ENCODE measurements at places on chromosomes 2 and 18.

GRCh38 chr2:186590759-186591505 is 1.1 kb downstream of the ITGAV start:
- DNase-seq: no peak

DNA sequence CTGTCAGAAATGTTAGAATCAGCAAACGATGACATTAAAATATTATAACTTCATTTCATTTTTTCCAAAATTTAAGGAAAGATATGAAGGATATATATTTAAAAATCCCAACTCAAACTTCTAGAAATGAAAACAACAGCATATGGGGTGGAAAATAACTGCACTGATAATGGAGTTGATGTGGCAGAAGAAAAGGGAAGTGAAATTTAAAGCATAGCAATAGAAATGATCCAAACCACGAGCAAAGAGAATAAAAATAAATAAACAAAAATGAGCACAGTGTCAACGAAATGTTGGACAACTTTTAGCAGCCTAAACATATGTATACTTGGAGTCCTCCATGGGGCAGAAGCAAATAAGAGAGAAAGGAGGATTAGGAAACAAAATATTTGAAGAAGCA is 280.2 kb downstream of the KCNJ3 start:
- DNase-seq: no peak

- DNase-seq: no peak
Observed at GRCh38 chr2:85987266-85988174, 98.7 kb upstream of the ST3GAL5 start.

DNA sequence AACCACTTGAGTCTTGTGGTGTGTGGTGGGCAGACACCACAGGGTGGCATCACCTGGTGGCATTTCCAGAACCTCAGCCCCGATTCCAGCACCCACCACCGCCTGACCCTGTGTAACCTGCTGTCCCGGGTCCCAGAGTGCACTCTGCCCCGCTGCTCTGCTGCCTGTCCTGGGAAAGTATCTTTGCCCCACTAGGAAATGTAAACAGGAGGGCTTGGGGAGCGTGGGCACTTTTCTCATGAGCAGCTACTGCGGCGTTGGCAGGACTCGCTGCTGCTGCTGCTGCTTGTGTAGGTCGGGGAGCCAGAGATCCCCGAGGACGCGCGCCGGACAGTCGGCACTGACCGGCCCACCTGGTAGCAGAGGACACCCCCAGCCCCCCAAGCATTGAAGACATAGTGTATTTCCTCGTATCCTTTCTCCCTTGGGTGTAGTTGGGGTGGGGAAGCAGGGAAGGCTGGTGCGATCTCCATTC is 13.4 kb downstream of the DTYMK start:
- no peak for DNase-seq

DNA sequence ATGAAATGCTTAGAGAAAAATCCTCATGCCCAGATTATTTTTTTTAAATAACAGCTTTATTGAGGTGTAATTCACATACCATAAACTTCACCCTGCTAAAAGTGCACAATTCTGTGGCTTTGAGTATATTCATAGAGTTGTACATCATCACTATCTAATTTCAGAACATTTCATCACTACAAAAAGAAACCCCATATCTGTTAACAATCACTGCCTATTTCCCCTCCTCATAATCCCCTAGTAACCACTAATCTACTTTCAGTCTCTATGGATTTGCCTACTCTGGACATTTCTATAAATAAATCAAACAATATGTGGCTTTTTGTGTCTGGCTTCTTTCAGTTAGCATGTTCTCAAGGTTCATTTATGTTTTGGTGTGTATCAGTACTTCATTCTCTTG is 51.4 kb downstream of the OSBPL1A start:
- no peak for DNase-seq

- no peak for DNase-seq
Observed at GRCh38 chr2:70304498-70304897, 2.6 kb upstream of the FAM136A start.

DNA sequence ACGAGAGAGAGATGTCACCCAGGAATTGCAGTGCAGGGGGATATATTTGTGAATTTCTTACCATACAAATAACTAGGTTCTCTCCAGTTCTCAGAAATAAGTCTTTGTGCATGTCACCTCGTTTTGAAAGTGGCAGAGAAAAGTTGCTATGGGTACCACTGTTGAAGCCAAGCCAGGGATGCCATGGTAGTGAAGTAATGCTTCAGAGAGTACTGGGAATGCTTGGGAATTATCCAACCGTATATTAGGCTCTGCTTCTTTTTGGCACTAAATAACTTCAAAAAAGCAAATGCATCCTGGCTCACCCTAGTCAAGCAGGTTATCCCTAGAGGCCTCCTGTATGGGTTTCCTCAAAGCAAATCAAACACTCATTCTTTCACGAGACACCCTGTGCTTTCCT is 50.7 kb upstream of the DDX18 start:
- no peak for DNase-seq

- no peak for DNase-seq
Observed at GRCh38 chr2:214481204-214481603, 70.3 kb downstream of the VWC2L start.

GRCh38 chr2:96895746-96896651 is 26.1 kb upstream of the SEMA4C start:
- DNase-seq: no peak

DNA sequence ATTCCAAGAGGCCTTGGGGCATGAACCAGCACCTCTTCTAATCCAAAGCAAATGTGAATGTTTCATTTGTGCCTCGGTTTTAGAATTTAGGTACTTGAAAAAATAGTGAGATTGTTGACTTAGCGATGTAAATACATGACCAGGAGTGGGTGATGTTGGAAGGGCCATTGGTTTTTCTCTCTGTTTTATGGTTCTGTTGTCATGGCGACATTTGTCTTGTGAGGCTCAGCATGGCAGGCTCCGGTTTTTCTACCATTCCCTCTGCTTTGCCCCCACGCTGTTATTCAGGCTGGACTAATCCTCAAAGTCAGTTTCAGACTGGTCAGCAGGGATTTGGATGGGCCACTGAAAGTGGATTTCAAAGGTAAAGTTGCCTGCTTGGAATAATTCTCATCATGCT is 255.4 kb downstream of the ALPK2 start:
- no peak for DNase-seq

- DNase-seq: no peak
Observed at GRCh38 chr2:143481733-143482132, 352.5 kb downstream of the ARHGAP15 start.

DNA sequence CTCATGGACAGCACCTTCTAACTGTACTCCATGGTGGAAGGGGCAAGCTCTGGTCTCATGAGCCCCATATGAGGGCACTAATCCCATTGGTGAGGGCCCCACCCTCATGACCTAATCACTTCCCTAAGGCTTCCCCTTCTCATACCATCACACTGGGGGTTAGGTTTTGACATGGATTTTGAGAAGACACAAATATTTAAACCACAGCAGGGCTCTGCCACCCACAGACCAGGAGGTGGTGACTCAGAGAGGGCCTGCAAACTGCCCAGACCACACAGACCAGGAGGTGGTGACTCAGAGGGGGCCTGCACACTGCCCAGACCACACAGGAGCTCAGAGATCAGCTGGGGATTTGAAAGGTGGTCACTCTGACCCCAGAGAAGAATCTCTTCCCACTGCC is 222.0 kb downstream of the KLHL29 start:
- DNase-seq: no peak

- DNase-seq: no peak
Observed at GRCh38 chr2:28645553-28645952, 106.1 kb upstream of the PPP1CB start.

GRCh38 chr2:213261715-213262114 is 22.5 kb upstream of the SPAG16 start:
- no peak for DNase-seq

DNA sequence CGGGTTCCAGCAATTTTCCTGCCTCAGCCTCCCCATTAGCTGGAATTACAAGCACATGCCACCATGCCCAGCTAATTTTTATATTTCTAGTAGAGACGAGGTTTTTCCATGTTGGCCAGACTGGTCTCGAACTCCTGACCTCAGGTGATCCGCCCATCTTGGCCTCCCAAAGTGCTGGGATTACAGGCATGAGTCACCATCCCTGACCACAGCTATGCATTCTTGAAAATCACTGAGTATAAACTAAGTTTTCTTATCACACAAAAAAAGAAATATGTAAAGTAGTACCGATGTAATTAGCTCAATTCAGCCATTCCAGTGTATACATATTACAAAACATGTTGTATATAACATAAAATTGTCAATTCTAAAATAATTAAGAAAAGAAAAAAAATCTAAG is 232.7 kb downstream of the MBD2 start:
- no peak for DNase-seq

- peak; percentile 6 for DNase-seq
Observed at GRCh38 chr18:9135912-9136314, 668 bp upstream of the ANKRD12 start.

GRCh38 chr2:150847578-150847977 is 360.1 kb upstream of the RND3 start:
- DNase-seq: no peak

- DNase-seq: no peak
Observed at GRCh38 chr2:8249141-8249540, 432.7 kb upstream of the ID2 start.

GRCh38 chr2:172693037-172693436 is 42.6 kb upstream of the RAPGEF4 start:
- DNase-seq: peak; percentile 93

DNA sequence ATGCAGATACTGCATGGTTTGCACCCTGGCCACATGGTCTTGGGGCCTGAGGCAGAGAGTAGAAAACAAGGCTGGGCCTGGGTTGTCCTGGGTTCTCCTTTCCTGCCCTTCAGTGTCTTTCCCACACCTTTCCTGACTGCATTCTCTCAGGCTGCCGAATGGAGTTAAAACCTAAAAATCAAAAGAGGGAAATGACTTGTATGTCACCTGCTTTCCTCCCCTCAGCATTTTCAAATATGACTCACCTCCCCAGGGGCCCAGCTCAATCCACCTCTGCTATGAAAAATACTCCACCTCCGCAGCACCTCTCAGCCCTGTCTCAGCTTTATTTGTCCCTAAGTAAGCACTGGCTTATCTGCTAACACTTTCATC is 457.8 kb upstream of the MEX3C start:
- no peak for DNase-seq

GRCh38 chr2:11933854-11934253 is 187.4 kb downstream of the LPIN1 start:
- DNase-seq: no peak

- DNase-seq: no peak
Observed at GRCh38 chr2:235634435-235635158, 140.8 kb downstream of the AGAP1 start.

DNA sequence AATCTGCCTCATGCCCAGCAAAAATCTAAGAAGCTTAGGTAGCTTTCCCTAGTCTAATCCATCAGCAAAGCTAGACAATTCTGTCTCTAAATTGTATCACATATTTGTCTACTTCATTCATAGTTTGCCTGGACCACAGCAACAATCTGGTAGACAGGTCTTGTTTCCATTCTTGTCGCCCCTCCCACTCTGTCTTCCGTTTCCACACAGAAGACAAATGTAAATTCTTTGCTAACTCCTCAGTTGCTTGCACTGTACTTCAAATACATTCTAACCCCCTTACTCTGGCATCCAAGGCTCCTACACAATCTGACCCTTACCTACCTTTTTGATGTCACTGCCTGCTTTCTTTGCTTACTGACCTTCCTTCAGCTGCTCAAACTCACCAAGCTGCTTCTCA is 40.1 kb downstream of the THUMPD2 start:
- DNase-seq: no peak

- no peak for DNase-seq
Observed at GRCh38 chr2:169185711-169186110, 116.3 kb downstream of the DHRS9 start.

- no peak for DNase-seq
Observed at GRCh38 chr2:137151731-137152130, 386.4 kb downstream of the THSD7B start.

DNA sequence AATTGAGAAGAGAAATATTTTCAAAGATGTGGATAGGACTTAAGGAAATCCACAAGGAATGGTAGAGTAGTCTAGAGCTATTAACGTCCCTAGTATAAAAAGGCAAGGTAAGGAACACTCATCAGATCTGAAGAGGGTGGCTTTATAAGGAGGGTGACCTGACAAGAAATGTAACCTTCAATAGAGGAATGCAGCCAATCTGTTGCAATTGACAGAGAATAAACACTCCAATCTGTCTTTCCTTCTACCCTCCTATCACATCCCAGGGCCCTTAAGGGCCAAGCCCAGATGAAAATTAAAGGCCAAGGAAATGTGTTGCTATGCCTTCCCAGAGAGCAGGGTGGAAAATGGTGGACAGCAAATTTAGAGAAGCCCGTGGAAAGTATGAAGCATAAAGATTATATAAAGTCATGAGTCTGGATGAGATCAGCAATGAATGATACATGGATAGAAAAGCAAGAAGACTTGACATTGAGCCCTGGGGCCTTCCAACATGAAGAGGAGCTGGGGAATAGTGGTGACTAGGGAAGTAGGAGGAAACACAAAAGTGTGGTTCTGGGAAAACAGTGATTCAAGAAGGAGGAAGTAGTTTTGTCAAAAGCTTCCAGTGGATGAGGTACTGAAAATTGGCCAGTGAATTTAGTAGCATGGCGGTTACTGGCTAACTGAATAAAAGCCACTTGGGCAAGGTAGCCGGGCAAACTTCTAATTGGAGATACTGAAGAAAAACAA is 270.6 kb upstream of the TANK start:
- DNase-seq: no peak

DNA sequence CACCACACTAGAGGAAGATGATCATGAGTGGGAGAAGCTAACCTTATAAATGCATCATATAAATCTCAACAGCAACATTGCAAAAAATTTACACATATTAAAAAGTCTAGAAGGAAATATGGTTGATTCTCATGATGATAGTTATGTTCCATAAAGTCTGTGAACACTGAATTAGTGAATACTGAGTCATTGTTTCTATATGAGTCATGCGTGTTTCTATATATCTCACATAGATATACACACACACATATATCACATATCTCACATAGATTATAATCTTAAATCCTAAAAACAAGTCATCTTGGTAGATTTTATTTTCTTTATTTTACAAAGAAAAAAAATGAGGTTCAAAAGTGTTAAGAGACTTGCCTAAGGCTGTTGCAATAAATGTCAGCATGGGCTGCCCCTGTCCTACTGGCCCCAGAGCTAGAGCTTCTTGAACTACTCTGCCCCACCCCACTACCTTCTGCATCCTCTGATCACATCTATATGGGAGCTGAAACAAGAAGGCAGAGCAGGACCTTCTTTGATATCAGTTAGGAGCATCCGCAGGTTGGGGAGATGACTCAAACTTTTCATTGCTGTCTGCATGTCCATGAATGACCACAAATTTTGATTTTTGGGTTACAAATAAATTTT is 81.8 kb upstream of the ADAM23 start:
- no peak for DNase-seq

GRCh38 chr2:216114382-216114713 is 5.2 kb downstream of the XRCC5 start:
- DNase-seq: no peak

DNA sequence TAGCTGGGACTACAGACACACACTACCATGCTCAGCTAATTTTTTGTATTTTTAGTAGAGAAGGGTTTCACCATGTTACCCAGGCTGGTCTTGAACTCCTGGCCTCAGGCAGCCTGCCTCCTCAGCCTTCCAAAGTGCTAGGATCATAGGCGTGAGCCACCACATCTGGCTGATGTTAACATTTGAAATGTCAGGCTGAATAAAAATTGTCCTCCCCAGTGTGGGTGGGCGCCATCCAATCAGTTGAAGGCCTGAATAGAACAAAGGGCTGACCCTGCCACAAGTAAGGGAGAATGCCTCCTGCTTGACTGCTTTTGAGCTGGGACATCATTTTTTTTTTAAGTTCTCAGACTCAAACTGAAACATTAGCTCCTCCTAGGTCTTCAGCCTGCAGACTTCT is 21.0 kb upstream of the RHOB start:
- no peak for DNase-seq
